ENCODE measurements at places on chromosomes 5 and 9.
A peak's percentile ranks its signal among the peaks of the same experiment; 100 is the strongest.

DNA sequence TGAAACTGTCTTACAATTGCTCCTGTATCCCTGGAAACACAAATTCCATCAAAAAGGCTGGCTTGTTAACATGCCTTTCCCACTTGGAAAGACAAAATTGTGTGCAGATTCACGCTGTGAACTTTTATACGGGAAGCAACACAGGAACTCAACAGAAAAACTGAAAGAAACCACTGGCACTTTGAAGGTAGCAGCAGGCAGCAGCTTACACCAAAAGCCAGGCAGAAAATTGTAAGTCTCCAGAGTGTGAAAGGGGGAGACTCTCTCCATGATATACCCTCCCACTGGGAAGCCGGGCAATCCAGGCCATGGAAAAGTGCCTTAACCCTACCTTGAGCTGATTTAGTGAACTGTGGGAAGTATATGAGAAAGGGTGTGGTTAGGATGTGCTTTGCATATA lies 943.7 kb downstream of the CDH18 start:
- no peak for DNase-seq

- DNase-seq, result no peak
Measured at GRCh38 chr5:116747881-116748280, 173.3 kb upstream of the SEMA6A start.

DNA sequence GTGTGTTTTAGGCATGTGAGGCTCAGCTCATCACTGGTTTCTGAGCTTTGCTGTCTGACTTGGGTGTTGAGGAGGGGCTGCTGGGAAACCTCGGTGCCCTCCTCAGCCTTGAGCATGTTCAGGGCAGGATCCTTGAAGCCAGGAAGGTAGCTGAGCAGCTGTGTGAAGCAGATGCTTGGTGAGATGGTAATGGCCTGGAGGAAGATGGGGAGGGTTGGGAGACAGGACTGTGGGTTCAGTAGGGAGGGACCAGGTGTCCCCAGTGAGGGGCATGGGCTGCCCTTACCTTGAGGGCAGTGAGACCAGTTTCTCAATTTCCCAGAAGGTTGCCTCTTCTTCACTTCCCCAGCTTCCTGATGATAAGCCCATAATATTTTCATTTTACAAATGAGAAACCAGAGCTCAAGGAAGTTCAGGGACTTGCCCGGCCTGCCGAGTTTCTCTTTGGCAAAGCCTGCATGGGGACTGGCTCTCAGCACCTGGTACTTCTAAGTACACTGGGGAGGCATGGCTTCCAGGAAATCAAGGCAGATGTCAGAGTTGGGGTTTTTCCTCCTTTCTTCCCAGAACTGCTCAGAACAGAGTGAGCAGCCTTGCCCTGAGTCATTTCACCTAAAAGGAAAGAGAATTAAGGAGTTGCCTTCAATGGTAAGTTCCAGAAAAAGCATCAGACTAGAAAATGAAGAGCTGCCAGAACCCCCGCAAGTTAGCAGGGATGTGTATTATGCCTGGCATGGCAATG lies 225.7 kb downstream of the MAST4 start:
- peak; percentile 83 for DNase-seq

DNA sequence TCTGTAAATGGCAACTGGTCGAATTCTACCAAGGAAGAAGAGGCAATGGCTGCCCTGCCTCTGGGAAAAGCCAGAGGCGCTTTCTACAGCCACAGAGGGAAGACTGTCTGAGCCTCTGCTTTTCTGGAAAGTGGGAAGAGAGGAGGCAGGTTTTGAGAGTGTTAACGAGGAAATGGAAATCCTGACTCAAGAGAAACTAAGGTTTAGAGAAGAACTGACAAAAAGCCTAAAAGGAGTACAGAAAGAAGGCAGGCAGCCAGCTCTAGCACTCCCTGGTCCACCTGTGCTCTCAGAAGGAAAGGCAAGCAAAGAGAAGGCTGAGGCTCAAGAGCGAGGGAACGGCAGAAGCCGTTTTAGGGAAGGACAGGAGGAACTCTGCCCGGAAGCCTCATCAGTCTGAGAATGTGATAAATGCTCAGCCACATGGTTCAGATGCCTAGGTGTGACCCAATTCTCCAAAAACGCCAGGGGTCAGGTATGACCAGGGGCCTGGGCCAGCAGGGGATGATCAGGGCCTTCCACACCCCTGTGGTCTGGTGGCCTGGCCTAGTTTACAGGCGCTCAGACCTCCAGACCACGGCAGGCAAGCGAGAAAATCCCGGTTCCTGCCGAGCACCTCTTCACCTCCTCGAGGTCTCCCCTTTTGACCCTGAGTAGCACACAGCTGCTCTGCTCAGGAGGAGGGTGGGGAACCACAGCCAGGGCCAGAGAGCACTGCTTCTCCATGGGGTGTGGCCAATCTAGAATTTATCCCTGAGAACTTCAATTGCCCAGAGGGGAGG lies 79.9 kb upstream of the FBXW11 start:
- DNase-seq, result no peak

- DNase-seq, result no peak
Measured at GRCh38 chr9:2269778-2270177, 254.6 kb downstream of the SMARCA2 start.

DNA sequence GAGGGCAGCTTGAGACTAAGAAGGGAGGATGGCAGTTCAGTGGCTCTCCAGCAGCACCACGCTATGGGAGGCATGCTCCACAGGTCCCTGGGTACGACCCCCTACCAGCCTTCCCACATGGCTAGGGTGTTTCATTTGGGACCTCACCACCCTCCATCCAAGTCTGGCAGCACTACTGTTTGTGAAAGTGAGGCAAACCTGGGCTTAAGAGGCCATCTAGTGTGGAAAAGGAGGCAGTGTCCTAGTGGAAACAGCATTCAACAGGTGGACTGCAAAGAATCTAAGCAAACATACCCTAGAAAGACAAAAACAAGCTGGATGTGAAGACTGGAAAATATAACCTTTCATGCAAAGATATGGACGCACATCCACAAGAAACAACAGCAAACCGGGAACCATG lies 4.8 kb upstream of the C5orf47 start:
- DNase-seq, result no peak

DNA sequence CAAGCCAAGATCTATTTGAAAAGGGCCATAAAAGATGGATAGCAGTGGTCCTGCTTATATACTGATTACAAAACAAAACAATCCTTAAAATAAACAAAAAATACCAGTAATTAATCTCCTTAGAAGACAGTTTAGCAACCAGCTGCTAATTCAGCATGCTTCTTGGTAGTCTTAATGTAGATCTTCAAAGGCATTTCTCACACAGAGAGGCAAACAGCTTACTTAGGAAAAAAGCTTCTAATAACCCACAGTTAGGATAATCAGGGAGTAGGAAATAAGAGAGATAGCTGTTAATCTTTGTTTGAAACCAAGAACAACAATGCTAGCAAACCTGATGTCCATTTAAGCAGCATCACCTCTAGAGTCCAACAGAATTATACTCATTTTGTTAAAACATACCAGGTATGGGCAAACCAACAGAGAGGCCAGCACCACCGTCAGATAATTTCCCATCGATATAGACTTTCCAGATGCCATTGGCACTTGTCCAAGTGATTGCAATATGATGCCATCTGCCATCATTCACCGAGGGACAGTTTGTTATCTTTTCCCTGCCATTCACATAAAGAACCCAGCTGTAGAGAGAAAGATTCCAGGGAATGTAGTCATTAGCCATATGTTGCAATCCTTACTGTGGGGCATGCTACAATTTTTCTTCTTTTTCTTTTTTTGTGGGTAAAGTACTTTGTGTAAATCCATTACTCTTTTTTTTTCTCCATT lies 105.6 kb upstream of the TXNDC8 start:
- no peak for DNase-seq

DNA sequence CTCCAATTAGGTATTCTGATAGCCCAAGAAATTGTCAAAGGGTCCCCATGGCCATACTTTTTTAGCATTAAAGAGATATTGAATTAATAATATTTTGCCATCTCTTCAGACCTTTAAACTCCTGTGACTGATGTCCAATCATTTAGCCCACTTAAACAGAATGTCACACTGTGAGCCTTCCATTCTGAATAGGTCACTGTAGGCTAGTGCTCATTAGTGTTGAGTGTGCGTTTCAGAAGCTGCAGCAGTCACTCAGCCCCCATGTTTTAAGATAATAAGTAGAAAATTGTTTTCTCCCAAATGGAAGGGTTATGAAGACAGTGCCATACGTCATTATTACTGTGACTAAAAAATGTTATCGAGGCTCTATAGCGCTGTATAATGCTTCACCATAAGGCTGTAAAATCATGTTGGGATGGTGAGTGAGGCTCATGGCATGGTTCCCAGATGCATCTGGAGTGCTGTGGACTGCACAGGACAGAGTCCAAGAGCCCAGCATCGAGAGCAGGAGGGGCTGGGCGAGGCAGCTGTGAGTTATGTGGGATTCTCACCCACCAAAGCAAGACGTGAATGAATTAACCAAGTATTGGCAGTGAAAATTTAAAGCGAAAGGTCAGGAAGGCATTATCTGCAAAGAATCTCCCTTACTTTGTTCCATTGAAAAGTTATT lies 2112.9 kb upstream of the WWC1 start:
- no peak for DNase-seq

DNA sequence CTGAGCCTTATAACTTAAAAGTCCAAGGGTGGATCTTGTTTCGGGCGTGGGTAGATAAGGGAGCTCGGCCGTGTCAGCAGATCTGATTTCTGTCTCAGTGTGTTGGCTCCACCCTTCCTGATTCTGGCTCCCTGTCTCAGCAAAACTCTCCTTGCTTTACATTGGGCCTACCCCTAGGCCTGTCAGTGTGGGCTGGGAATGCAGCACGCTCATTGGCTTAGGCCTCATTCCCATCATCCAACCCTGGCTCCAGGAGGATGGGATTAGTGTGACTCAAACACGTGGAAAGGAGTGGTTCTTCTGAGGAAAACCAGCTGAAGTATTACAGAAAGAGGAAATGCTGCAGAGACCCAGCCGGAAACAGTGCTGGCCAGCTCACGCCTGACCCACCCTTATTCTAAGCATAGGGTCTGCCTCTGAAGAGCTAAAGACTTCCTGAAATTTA lies 59.9 kb downstream of the ZFAND5 start:
- peak; percentile 7 for DNase-seq

DNA sequence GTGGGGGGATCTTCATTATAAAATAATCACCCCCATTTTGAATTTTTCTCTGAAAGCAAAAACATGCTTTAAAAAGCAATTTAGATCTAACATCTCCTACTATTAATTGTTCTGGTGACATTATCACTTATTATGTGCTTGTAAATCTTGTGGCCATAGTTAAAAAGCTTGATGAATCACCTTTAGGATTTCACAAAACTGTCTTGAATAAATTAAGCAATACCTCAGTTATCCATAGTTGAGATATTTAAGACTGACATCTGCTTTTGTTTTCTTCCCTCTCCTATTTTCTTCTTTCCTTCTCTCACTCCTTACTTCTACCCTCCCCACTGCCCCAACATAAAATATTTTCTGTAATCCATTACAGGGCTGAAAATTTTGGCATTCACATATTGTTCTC lies 84.8 kb downstream of the SLC1A3 start:
- no peak for DNase-seq

DNA sequence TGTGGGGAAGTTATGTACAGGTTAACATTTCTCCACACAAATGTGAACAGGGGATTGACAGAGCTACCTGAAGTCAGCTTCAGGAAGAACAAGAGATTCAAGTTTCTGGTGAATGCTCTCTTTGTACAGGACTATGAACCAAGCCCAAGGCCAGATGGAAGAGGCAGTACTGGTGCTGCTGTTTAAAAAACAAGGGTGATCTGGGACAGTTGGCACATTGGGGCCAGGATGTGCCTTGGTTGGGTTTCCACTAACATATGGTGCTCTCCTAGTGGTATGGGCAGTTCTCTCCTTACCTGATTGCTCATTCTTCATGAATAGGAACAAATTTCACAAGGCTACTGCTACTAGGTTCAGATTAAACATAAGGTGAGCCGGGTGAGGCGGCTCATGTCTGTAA lies 40.0 kb downstream of the MTMR12 start:
- DNase-seq, result no peak

GRCh38 chr5:7218141-7218540 lies 177.8 kb upstream of the ADCY2 start:
- DNase-seq, result no peak

DNA sequence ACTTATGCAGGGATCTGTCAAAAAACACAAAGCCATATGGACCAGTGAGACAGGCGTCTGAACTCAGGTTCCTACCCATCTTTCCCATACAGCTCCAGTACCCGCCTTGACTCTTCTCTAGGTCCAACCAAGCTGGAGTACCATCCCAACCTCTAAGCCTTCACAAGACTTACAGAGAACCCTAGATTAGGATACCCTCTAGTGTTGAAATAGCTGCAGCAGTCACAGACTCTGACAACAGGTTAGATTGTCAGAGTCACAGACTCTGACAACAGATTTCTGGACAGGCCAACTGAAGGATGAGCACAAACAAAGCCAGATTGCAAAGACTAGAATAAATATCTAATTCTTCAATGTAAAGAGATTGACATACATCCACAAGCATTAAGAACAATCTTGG lies 266.1 kb downstream of the GRIA1 start:
- no peak for DNase-seq

DNA sequence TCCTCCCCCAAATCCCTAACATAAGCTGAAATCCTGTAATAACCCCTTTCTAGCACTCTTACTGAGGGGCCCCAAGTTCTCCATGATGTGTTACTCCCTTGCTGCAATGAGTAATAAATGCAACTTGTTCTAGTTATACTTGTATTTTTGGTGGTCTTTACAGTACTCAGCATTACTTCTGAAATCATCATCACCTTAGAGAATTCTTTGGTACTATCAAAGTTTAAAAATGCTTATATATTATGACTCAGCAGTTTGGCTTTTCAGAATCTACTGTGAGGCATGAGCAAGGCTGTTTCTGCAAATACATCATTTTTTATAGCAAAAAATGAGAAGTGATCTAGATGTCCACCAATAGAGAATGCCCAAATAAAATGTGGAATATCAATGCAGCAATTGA lies 20.7 kb upstream of the ROPN1L start:
- DNase-seq, result no peak

DNA sequence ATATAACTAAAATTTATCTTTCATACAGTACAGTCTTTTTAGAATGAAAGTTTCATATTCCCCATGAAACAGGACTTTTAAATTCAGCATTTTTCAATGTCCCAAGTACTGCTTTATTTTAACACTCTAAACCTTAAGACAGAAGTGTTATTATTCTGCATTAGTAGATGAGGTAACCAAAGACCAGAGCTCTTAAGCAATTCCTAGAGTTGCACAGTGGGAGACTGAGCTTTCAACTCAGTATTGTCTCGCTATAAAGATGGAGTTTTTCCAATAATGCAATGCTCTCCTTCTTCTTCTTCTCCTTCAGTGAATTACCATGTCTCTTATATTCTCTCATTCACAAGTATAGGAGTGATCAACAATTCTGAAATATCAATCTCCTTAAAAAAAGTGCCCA lies 479.7 kb downstream of the CETN3 start:
- DNase-seq, result no peak

Data from activated CD4-positive, alpha-beta T cell treated with anti-CD3 and anti-CD28 coated beads, Interleukin-2, amount 50 U/mL, for 16 hours (primary cell).